Activated naive CD8-positive, alpha-beta T cell treated with anti-CD3 and anti-CD28 coated beads, Interleukin-2, amount 50 U/mL, for 16 hours (primary cell): ENCODE measurements at places on chromosomes 13 and 19.
A peak's percentile ranks its signal among the peaks of the same experiment; 100 is the strongest.

DNA sequence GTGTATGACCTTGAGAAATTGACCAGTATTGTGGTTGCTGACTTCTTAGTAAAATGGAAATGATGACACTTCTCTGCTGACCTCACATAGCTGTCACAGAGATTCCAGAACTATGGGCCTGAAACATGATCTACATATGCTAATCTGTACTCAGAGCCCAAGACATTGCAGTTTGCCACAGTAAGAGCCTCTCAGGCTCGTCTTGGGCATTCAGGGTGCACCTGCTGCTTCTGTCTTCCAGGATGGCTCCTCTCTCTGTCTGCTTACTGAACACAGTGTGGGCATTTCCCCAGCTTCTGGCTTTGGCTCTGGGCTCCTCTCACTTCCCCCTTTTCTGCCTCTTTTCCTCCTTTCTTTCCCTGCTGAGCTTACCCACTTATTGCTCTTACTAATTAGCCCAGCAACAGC is 22.3 kb upstream of the SLC46A3 start:
- no peak for DNase-seq

DNA sequence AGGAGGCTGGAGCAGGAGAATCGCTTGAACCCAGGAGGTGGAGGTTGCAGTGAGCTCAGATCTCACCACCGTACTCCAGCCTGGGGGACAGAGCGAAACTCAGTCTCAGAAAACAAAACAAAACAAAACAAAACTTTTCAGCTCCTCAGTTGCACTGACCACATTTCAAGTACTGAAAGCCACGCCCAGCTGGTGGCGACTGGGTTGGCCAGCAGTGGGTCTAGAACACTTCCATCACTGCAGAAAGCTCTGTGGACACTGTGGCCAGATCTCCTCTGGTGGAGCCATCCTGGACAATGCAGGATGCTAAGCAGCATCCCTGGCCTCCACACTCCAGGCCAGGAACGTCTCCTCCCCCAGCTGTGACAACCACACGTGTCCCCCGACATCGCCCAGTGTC is 21.1 kb downstream of the TLE2 start:
- no peak for DNase-seq

GRCh38 chr19:4759388-4760284 is 31.9 kb upstream of the FEM1A start:
- DNase-seq = peak; percentile 27

DNA sequence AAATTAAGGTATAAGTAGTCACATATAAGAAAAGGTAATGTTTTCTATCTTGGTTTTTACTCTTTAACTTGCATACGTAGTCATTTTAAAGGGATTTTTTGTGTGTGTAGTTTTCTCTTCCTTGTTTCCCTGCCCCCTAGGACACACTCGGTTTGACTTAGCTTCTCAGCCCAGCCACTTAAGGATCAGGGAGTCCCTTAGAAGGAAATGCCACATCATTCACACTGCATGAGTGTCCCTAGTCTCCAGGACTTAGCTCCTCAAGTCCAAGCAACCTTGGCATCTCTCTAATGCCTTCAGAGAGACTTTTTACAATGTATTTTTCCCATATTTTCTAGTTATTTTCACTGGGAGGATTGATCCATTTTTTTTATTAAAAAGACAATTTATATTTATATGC is 1407.7 kb downstream of the EFNB2 start:
- no peak for DNase-seq

DNA sequence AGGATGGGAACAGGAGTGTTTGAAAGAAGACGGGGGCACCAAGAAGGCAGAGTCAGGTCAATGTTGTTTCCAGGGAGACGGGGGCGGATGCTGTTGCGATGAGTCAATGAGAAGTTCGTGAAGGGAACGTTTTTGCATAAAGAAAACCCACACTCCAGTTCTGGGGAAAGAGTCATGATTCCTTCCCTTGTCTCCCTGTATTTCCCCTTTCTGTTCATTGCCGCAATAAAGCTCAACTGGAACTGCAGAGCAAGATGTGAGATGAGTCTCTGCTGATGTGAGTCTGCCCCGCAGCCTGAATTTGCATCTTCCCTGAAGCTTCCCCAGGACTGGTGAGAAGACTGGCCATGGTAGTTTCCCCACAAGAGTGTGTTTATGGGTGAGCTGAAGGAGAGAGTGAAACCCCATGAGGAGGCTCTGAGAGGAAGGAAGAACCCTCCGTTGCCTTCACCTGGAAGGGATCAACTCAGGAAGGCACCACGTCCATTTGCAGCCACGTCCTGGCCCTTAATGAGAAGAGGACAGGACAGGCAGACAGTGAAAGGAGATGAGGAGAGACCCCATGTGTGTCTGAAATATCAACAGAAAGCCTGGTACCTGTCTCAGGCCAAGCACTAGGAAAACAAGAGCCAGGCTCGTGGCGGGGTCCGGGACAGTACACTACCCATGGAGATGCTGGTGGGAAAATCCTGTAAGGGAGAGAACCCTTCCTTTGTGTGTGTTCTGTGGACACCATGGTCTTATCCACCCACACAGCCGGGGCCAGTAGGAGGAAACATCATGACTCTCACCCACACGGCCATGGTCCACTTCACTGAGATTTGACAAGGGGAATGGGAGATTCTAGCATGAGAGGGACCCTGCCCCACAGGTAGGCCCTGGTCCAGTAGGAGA is 13.7 kb downstream of the LILRA1 start:
- no peak for DNase-seq

- DNase-seq = no peak
Observed at GRCh38 chr19:55251341-55252081, 7.3 kb downstream of the PPP6R1 start.

DNA sequence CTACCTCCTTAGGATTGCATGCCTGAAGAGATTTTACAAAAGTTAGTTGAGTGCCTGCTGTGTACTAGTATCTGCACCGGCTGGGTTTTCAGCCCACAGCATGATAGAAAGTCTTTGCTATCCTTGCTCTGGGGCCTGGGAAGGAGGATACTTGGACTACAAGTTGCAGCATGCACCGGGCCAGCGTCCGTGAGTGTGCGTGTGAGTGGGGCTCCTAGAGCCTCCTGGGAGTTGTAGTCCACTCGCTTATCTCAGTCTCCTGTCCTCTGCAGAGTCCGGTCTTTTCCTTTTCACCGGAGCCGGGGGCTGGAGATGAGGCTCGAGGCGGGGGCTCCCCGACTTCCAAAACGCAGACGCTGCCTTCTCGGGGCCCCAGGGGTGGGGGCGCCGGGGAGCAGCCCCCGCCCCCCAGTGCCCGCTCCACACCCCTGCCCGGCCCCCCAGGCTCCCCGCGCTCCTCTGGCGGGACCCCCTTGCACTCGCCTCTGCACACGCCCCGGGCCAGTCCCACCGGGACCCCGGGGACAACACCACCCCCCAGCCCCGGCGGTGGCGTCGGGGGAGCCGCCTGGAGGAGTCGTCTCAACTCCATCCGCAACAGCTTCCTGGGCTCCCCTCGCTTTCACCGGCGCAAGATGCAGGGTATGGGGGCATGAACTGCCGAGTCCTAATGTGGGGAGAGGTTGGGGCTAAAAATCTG is 20.6 kb downstream of the BRSK1 start:
- no peak for DNase-seq

- no peak for DNase-seq
Observed at GRCh38 chr19:13090511-13091231, 12.0 kb downstream of the LYL1 start.

GRCh38 chr13:27822873-27823311 is 30.6 kb downstream of the GSX1 start:
- DNase-seq = no peak

DNA sequence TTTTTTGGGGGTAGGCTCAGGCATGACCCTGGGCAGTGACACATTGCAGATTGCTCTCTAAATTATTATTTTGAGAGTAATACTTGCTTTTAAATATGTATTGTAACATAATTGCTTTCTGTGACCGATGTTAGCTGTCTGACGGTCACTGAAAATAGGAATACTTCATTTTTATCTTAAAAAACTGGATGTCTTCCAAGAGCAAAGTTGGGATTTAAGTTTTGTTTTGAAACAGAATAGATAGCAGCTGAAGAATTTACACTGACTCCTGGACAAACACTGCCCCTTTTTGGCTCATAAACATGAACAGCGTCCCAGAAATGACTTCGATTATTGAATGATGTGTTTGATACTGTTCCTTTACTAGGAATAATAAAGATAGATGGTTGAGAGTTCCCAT is 535.9 kb downstream of the GPC5 start:
- DNase-seq = no peak

- no peak for DNase-seq
Observed at GRCh38 chr19:49727217-49728030, 35.7 kb downstream of the TSKS start.

GRCh38 chr13:21435687-21436151 is 23.4 kb downstream of the ZDHHC20 start:
- no peak for DNase-seq

DNA sequence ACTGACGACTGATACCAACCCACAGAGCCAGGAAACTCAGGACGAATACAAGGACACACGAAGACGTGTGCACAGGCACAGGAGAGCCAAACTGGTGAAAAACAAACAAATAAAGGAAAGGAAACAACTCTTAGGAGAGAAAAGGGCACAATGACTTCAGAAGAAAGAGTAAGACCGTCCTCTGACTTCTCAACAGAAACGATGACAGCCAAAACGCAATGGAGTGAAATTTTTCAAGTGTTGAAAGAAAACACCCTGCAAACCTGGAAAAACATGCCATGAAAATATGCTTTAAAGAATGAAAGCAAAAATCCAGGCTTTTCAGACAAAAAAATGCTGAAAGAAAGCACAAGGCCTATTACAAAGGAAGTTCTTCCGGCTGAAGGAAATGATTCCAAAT is 24.6 kb upstream of the PLPP2 start:
- no peak for DNase-seq

- no peak for DNase-seq
Observed at GRCh38 chr19:15292847-15293582, 39.3 kb downstream of the BRD4 start.

GRCh38 chr13:23751195-23751594 is 138.0 kb downstream of the MIPEP start:
- no peak for DNase-seq

DNA sequence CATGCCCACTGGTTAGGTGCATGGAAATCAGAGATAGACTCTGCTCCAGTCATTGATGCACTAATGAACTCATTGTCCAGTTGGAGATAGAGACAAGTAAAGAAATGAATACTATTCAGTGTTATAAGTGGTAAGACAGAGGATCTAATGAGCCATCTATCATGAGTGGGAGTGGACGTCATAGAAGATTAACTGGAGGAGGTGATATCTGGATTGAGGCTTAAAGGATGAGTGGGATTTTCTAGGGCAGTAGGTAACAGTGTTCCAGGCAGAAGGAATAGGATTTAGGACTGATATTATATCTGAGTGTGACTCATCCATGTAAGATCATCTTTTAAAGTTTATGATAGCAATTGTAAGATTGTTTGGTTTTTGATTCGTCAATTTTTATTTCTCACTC is 152.2 kb upstream of the CSNK1A1L start:
- no peak for DNase-seq

- no peak for DNase-seq
Observed at GRCh38 chr13:34756136-34756535, 185.9 kb upstream of the NBEA start.

- no peak for DNase-seq
Observed at GRCh38 chr19:831407-832369, 4.1 kb downstream of the AZU1 start.

- DNase-seq = no peak
Observed at GRCh38 chr19:35031072-35031881, 1.0 kb downstream of the SCN1B start.

- no peak for DNase-seq
Observed at GRCh38 chr19:3201911-3202310, 16.2 kb downstream of the NCLN start.

- DNase-seq = no peak
Observed at GRCh38 chr13:44969551-44970484, 19.5 kb downstream of the NUFIP1 start.

DNA sequence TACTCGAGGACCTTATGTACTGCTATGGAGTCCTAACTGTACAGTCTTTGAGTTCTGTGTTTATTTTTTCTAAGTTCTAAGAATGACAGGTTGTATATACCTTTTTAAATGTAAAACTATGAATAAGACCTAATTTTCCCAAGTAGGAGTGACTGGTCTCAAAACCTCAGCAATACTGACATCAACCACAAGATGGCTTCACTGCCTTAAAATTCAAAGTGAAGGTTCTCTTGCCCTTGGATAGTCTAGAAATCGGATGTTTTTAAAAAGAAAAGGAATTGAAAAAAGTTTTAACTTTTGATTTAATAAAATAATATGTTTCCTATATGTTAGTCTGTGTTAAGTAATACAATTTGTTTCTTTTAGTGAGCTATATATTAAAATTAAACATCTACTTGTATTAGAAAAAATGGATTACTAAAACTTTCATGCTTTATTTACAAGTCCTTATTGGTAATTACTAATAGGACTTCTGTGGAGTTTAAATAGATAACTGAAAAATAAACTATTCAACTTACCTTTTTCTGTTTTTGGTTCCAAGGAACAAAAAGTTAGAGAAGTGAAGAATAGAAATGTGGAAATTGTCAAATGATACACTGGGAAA is 52.0 kb downstream of the TDRD3 start:
- DNase-seq = no peak

DNA sequence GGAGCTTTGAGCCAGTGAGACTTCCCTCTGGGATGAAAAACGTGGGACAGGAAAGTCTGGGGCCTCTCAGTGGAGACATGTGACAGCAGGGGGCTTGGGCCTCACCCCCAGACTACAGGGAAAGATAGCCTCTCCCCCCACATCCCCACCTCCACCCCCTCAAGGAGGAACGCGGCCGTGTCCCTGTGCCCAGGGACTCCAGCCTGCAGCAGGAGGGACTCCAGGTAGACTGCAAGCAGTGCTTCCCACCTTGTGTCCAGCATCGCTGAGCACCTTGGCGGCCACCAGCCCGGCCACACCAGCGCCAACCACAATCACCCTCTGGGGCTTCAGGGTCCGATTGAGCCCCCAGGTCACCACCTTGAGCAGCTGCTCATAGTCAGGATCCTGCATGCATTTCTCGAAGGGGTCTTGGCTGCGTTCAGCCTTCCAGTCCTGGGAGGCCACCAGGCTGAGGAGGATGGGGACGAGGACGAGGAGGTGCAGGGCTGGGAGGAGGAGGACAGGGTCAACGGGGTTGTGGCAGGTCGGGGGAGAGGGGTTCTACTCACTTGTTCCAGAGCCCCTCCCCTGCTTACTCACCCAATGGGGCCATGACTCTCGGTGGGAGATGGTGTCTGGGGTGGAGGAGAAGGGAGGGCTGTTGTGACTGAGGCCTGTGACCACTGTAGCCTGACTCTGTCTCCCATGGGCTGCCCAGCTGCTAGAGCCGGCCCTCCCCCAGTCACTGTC is 955 bp downstream of the IL4I1 start:
- no peak for DNase-seq

DNA sequence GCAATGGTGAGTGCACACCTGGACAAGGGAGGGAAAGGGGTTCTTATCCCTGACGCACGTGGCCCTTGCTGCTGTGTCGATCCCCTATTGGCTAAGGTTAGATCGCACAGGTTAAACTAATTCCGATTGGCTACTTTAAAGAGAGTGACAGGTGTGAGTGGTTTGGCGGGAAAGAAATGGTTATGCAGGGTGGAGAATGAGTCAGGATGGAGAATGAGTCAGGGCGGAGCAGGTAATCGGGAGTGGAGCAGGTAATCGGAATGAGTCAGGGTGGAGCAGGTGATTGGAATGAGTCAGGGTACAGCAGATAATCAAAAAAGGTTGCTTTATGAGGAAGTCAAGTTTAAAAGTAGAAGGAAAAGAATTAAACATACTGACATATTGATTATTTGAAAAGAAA is 24.4 kb upstream of the SIAH3 start:
- DNase-seq = no peak

GRCh38 chr13:106942563-106942962 is 374.6 kb upstream of the ARGLU1 start:
- DNase-seq = no peak

- DNase-seq = no peak
Observed at GRCh38 chr13:45289936-45290563, 50.9 kb downstream of the TPT1 start.

GRCh38 chr19:37932985-37933936 is 26.3 kb downstream of the SIPA1L3 start:
- no peak for DNase-seq
